ENCODE measurements at places on chromosomes 4 and X.

DNA sequence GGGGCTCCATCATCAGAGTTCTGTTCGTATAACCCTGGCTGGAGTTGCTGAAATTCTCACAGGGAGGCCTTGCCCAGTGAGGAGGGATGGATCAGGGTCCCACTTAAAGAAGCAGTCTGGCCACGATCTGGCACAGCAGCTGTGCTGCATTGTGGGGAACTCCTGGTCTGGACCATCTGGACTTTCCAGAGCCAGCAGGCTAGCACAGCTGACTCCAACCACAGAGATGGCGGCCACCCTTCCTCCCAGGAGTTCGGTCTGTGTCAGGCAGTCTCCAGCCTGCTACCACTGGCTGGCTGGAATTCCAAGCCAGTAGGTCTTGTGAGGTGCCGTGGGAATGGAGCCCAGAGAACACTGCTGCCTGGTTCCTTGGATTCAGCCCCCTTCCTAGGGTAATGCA, 62.0 kb downstream of the SLAIN2 start:
- DNase-seq: no peak

GRCh38 chrX:28273736-28274135, 292.5 kb upstream of the DCAF8L1 start:
- no peak for DNase-seq

DNA sequence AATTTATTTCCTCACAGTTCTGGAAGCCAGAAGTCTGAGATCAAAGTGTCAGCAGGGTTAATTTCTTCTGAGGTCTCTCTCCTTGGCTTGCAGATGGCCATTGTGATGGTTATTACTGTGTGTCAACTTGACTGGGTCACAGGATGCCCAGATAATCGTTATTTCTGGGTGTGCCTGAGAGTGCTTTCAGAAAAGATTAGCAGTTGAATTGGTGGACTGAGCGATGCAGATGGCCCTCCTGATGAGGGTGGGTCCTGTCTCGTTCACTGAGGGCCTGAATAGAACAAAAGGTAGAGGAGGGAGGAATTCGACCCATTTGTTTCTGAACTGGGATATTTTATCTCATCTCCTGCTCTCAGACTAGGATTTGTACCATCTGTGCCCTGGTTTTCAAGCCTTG, 15.7 kb downstream of the SMIM43 start:
- no peak for DNase-seq

DNA sequence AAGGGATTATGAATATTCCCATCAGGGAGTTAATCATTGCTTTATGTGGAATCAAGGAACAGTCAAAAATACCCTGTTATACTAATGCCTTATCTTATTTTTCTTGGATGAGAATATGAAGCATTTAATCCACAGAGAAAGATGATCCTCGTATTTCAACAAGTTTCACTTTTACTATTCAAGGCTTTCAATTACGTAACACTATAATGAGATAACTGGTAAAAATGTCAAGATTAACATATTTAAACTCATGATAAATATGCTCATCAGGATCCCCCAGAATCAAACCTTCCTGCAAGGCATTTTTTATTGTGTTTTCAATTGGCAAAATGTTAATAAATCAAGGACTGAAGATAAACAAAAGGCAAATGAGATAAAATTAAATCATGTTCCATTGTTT, 5.1 kb downstream of the ZXDA start:
- no peak for DNase-seq

GRCh38 chr4:38683276-38683675, 19.3 kb downstream of the KLF3 start:
- no peak for DNase-seq

DNA sequence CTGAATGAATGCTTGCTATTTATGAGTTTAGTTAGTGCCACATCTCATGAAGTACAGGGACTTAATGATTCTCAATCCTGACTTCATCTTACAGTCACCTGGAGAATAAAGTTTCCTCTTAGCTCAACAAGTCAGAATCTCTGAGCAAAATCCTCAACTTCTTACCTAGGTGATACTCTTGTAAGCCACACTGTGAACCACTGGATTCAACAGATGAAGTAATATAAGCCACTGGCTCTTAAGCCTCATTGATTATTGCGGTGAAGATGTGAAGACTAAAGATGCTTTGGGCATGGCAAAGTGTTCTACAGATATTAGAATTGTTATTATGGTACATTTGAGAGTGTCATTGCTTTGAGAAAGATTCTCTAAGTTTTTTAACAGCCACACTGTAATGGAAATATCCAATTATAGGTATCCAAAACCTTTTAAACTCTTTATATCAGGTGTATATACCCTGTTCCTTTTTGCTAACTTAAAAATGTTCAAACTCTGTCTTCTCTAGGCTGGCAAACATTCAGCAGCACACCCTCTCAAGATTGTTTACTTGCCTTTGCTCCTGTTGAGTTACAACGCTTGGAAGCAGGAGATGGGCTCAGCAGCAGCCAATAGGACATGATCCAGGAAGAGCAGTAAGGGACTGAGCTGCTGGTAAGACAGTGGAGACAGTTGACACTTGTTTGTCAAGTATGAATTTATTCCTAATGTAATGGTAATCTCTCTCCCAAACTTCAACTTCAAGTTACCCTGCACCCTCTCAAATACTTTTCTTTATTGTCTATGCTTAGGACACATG, 43.4 kb downstream of the TET2 start:
- no peak for DNase-seq

DNA sequence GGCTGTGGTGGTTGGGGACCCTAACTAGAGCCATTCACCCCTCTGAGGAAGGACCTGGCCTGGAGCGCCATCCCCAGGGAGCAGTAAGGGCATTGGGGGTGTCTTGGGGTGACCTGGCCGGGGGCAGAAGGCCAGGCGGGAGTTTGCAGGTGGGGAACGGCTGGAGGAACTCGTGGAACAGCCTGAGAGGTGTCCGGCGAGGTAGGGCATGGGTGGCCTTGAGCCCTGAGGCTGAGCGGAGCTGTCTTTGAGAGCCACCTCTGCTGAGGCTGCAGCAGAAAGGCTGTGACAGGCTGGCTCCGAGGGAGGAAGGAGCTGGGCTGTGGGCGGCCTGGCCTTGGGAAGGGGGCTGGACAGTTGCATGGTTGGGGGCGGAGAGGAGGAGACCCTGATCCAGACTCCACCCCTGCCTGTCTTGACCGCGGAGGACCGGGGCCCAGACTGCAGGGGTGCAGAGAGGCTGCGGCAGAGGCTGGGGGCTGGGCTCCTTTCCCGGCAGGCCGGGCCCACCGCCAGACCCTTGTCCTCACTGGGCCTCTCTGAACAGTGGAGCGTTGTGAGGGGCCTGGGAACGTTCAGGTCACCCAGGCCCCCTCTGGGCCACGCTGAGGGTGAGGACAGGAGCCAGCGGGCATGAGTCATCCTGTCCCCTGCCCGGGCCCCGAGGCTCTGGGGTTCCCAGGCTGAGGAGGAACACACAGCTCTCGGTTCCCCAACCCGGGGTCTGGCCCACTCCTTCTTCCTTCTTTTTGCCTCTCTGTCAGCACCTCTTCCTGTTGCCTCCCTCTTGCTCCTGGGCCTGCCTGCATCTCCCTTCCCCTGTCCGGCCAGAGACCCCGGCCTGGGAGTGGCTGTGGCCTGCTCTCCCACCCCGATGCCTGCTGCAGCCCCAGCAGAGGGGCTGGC, 8.1 kb downstream of the SH3BP2 start:
- DNase-seq: no peak

DNA sequence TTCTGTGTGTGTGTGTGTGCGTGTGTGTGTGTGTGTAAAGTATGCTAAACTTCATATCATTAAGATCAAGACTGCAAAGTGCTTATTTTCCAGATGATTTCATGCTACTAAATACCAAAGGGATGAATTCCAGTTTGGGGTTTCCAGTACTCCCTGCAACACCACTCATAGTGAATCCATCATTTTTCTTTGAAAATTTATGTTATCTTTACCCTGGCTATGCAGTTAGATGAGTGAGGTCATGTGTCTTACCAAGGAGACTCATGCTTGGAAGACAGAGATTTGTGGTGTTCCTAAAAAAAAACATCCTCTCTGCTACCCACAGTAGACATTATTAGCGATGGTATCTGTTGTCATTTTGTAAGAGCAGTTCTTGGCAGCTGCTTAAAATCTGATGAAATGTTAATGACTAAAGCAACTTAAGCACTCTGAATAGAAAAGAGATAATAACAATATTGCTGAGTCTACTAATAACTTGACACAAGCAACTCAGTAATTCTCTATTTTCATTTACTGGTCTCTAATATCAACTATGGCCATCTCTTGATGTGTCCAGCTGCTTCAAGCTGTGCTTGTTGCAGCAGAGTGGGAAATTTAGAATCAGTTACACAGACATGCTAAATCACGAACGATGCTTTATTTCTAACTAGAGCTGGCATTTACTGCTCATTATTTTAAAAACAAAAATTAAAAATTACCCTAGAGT, 1953.0 kb upstream of the IGFBP7 start:
- DNase-seq: no peak

DNA sequence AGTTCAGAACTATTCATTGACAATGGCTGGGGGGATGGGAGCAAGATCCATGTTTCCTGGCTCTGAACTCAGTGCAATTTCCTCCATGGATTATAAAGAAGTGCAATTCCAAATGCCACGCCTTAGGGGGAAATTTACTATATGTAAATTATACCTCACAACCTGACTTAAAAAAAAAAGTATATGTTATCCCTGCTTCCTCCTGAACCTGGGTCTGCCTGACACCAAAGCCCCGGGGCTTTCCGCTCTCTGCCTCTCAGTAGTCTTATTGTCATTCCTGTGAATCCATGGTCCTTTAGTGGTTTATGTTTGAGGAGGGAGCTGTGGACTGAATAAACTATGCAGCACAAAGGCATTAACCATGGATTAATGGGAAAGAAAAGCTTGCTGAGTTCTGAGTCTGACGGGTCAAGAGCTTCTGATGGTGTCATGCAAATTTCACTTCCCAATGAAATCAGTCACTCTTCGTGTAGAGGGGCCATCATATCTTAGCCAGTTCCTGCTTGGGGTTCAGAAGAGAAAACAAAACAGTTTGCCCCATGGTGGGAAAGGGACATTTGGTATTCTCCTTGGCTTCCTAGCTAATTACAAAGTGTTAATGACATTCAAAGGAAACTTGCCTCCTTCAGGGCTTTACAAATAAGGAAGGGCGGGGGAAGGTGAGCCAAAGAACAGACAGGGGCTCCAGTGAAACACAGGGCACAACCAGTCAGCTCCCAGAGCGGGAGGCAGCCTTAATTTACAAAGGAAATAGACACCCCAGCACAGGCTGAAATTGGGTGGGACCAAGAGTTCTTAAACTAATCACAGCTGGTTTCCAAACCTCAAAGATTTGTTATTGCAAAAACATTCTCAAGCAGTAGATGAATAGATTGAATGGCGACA, 14.3 kb downstream of the FAM9C start:
- no peak for DNase-seq

- DNase-seq: no peak
Measured at GRCh38 chr4:172688534-172688933, 480.1 kb upstream of the GALNT7 start.

DNA sequence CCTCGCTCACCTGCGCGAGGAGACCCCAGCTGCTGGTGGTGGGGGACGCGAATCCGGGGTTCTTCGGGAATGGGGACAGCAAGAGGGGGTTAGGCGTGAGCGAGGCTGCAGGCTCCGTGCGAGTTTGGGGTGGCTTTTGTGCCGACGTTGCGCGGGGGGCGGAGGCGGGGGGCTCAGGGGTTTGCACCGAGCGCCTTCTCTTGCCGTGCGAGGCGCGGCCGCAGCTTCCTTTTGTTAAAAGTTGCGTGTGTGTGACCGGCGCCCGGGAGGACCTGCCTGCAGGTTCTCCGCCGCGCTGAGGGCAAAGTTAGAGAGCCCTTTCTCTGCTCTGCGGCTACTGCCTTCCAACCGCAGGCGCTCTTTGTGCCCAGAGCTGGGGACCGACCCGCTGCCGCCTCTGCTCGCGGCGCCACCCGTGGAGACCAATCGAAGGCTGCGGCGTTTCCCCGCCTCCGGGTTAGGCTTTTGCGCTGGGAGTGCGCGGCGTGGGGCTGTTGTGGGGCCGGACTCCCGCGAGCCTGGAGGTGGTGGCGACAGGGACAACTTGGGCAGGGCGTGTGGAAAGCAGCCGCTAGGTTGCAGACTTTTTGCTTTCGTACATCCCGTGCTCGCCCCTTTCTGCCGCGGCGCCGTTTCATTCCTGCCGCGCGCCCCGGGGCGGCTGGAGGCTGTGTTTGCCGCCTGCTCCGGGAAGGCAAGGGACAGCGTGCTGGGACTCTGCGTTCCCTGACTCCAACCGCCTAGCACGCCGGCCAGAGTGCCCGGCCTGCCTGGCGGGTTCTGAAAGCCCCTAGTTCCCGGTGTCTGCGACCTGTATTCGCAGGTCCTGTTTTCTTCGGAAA, 716 bp downstream of the KIT start:
- DNase-seq: no peak

DNA sequence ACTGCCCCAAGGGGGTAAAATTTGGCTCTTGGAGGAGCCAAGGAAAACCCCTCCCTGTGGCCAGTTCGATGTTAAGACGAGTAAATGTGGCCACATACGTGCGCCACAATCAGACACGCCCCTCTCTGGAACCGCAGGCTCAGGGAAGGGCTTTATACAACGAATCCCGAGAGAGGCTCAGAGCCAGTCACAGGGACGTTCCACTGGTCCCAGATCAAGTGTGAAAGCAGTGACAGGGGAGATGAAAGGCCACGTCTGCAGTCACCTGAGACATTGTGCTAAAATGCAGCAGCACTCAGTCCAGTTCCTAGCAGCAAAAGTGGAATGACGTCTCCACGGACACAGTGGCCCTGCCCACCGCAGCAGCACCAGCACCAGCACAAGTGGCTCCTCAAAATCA, 68.0 kb downstream of the ACOX3 start:
- DNase-seq: no peak

DNA sequence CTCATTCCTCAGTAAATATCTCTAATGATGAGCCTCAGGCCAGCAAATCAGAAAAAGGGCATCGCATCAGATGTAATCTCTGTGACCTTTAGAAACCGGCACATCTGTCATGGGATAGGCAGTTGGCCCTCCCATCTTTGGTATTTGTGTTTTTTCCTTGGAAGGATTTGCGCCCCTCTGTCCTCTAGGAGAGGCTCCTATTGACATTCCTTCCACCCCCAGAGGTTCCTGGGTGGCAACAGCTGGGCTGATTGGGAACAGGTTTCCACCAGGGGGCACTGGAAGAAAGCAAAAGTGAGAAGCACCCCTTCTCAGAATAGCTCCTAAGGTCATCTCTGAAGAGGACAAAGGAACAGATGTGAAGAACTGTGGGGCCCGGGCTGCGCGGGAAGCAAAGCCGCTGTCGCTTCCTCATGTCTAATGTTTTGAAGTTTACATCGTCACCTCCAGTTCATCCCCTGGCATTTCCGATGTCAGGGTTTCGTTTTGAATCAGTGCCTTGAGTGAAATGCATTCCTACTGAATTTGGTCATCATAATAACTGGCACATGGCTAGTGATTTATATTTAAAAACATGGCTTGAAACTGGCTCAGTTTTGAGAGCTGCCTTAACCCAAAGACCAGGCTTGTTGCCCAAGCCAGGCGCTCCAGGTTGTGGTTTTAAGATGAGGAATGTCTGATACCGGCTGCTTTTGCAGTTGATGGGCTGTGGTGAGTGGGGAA, 6.2 kb downstream of the TXK start:
- DNase-seq: peak; percentile 88

GRCh38 chrX:44428989-44429627, 85.6 kb upstream of the EFHC2 start:
- no peak for DNase-seq

- no peak for DNase-seq
Measured at GRCh38 chrX:150255441-150256296, 107.4 kb upstream of the MAMLD1 start.

GRCh38 chr4:3043282-3044020, 30.9 kb downstream of the HTT-AS start:
- no peak for DNase-seq

GRCh38 chr4:48896845-48897244, 9.7 kb downstream of the OCIAD2 start:
- DNase-seq: no peak
